ENCODE measurements at places on chromosomes 7 and 10. TPM values are rescaled to one million over a fixed set of nuclear protein-coding genes. Genes with fewer than 3 reads are reported as not detected.

DNA sequence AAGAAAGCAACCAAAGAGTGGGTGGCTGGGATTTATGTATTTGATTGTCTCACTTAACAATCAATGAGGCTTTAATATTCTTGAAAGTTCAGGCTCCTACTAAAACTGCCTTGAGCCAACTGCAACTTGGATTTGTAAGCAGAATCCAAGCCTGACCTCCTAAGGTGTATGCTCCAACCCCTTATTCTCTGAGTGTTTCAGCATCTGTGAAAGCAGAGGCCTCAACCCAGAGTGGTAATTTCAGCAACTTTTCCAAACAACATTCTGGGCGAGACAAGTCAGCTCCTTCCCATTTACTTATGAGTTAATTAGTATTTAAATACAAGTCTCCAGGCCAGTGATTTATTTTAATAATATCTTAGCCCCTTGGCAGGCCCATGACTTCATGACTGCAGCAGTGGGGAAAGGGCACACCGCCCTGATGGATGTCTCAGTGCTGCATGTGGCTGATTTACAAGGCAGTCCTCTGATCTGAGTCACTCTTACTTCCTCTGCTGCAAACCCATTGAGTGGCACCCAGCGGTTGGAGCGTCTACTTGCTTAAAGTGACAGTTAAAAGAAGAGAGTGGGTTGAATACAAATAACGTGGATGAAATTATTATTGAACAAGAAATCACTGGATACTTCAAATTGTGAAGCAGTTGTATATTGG lies 209.1 kb downstream of the TRIL start:
- DNase-seq, result no peak

- no peak for DNase-seq
Measured at GRCh38 chr7:51929818-51930217, 613.2 kb upstream of the COBL start.

DNA sequence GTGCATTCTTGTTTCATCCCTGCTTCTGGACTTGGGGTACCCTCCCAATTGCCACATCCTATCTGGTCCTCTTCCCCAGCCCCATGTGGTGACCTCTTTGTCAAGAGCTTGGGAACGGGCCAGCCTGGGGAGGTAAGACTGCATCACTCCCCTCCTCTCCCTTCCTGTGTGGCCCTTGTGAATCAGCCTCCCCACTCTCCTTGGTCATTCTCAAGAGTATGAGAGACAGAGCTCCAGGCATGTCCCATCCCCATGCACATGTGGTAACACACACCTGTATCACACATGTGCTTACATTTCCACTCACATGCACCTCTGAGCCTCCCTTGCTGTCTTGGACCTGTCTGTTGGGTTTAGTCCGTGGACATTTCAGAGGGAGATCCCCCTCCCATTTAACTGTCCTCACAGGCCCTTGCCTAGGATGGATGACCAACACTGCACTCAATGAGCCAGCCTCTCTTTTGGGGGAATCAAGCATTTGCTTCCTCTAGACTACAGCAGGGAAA lies 2.6 kb downstream of the MRPL43 start:
- no peak for DNase-seq

GRCh38 chr10:68981074-68981473 lies 7.5 kb upstream of the KIFBP start:
- no peak for DNase-seq

- DNase-seq, result peak; percentile 45
Measured at GRCh38 chr7:17369691-17370426, 71.4 kb downstream of the AHR start.

- no peak for DNase-seq
Measured at GRCh38 chr10:103870516-103870915, 15.1 kb upstream of the SH3PXD2A start.

DNA sequence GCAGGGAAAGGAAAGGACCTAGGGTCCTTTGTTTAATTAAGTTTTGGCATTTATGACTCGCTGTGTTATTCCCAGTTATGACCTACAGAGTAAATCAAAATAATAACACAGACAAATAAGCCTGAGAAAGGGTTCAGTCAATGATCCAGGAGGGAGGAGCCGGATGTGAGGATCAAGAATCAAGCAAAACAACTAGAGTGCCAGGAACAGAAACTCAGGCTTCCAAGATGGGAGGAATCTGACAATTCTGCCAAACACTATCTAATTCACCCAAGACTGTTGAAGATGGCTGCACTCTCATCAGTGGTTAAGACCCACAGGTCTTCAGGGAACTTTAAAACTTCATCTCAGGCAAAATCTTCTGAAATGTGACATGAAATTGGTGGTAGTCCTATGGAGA lies 50.3 kb upstream of the PIP4K2A start:
- DNase-seq, result no peak

DNA sequence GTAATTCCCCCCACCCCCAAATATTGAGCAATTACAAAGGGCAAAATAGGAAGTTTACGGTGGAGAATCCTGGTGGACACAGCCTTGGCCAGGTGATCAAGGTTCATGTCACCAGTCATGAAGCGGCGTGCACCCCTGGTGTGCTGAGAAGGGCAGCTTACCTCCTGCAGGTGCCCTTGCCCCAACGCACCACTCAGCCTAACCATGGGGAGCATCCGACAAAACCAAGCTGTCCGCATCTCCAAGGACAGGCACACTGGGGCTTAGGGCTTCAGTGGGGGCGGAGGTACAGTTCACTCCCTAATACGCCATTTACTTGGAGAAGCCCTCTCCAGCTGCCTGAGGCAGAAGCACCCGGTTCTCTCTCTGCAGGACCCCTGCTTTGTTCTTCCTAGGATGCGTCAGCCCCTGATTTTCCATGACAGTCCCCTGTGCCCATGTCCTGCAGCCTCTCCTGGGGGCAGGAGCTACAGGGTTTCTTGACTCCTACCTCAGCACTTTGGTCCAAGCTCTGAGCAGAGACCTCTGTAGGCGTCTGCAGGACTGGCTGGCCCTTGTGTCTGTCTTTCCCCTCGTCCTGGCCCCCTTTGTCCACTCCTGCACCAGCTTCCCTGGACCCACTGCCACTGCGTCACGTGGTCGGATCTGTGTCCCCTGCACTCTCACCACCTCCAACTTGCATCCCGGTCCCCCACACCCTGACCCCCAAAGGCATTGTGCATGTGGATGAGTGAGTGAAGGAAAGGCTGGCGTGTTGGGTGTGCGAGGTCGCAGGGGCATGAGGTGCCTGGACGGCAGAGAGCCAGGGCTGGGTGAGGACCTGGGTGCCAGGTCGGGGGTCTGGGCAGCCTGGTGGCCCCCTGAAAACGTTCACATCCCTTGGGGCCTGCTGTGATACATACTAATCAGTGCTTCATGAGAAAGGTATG lies 113.7 kb downstream of the LHPP start:
- no peak for DNase-seq

DNA sequence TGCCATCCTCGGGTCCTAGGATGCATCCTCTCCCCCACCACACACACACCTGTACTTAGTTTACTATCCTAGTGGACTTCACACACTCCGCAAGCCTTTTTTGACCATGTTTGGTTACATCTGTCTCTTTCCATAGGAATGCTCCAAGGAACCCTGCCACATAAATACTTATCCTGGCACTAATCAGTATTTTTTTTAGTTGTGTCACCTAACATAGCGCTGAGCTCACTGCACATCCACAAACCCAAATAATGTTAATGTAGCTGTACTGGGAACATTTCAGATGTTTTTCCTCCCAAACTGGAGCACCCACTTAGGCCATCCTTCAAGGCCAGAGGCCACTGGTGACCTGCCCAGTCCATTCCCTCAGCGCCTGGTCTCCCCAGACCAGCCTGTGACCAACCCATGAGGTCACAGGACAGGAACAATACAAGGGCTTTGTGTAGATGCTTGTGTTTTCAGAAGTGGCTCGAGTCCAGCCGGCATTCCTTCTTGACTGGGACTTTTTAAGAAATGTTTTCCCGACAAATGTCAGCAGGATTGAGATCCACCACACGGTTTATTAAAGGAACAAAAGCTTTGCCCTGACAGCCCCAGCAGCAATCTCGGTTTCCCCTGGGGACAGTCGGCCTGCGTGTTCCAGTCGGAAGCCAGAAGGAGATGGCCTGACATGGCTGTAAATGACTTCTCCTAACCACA lies 181.4 kb downstream of the JCAD start:
- no peak for DNase-seq

- DNase-seq, result no peak
Measured at GRCh38 chr7:112414855-112415490, 35.3 kb upstream of the IFRD1 start.

DNA sequence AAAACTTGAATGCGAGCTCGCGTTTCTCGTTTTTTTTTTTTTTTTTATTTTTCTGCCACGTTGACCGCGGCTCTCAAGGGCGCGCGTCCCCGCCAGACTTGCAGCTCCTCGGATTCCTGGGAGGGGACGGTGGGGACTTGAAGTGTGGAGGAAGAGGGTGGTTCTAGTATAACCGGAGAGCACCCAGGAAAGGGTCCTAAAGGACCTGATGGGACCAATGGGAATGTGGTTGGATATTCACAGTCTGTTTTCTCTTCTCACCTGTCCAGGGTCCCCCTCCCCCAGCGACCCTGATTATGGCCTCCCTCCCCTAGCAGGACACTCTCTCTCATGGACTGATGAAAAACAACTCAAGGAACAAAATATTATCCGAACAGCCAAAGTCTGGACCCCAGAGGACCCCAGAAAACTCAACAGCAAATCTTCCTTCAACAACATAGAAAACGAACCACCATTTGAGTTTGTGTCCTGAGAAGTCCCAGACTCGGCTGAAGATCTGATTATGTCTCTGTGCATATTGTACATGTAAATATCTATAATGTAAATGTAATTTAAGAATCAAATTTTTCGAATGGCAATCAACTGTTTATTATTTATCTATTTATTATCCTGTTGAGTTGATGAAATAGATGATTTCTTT lies 1.4 kb downstream of the PTF1A start:
- no peak for DNase-seq

- no peak for DNase-seq
Measured at GRCh38 chr7:127799535-127800305, 147.7 kb downstream of the SND1 start.

- no peak for DNase-seq
Measured at GRCh38 chr10:75115137-75115536, 3.7 kb downstream of the SAMD8 start.

DNA sequence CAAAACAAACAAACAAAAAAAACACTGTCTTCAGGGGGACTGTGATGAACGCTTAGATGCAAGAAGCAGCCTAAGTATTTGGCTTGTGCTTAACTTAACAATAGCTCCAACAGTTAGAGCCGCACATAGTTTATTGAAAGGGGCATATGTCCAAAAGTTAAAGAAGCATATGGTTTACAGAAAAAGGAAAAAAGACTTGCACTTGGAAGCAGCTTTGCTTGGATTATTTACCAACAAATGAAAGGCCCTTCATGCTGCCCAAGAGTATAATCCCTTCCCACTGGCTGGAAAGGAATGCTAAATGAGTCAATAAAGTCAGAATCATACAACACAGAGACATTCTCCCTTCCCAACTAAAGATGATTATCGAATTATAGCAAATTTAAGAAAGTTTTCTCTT lies 77.9 kb downstream of the GLI3 start:
- DNase-seq, result peak; percentile 65

DNA sequence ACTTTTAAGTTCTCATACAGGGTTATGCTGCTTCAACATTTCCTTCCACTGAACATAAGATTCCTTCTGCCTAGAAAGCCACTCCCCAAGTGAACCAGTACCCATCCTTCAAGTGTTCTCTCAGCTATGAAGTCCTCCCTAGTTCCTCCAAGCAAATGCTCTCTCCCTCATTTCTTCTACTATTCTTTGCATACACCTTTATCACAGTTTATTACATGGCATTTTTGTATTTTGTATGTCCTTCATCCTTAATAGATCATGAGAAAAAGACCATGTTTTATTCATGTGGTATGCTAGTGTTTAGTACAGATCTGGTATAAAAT lies 1.9 kb downstream of the SYPL1 start:
- DNase-seq, result no peak

- no peak for DNase-seq
Measured at GRCh38 chr7:47574482-47575329, 7.2 kb downstream of the TNS3 start.

- DNase-seq, result no peak
Measured at GRCh38 chr10:100907773-100908363, 4.9 kb upstream of the SLF2 start.

- DNase-seq, result no peak
Measured at GRCh38 chr7:20395104-20395503, 64.4 kb downstream of the ITGB8 start.

The BAIAP2L1 gene
- 5.3 TPM for polyA plus RNA-seq

The OR2A1 gene
- 0.23 TPM for polyA plus RNA-seq

The SSC4D gene
- polyA plus RNA-seq, result 0.60 TPM

The PON1 gene
- 0.40 TPM for polyA plus RNA-seq

The CTAGE4 gene
- polyA plus RNA-seq, result 5.2 TPM

The VIPR2 gene
- 11.6 TPM for polyA plus RNA-seq

The CC2D2B gene
- polyA plus RNA-seq, result 1.9 TPM

The CLCN1 gene
- 0.50 TPM for polyA plus RNA-seq
